ENCODE measurements at places on chromosomes 2 and 18.
A peak's percentile ranks its signal among the peaks of the same experiment; 100 is the strongest.

DNA sequence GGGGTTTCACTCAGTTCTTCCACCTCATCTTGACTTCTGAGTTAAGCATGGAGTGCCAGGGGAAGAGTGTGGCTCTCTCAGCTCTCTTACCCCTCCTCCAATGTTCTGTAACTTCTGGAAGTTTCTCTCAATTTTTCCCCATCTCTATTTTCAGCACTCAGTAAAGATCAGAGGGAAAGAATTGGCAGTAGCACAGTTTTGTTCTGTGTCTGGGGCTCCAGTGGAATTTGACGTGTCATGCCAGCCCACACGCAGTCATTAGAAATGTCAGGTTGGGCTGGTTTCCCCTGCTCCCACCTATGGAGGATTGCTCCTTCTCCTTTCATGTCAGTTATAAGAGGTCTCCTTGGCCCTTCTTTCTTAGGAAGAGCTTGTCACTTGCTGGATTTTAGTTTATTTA is 104.6 kb upstream of the COL3A1 start:
- peak; percentile 65 for DNase-seq

GRCh38 chr2:70962885-70963878 is 15.2 kb upstream of the ANKRD53 start:
- DNase-seq, result peak; percentile 17

DNA sequence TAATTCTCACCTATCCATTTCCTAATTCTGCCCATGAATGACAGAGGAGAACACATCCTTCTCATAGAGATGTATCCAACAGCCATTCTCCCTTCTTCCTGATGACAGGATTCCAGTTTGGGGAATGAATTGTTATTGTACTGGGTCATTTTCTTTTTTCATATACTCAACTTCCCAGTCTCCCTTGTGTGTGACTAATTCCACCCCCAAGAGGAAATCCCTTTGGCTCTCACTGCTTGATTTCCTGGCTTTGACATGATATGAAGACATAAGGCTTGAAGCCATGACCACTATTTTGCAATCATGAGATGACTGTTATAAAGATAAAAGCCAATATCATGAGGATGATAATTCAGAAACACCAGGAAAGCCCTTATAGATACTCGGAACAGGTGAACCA is 384.7 kb upstream of the ACVR2A start:
- peak; percentile 52 for DNase-seq

- DNase-seq, result no peak
Observed at GRCh38 chr2:21078296-21078695, 34.4 kb upstream of the APOB start.

DNA sequence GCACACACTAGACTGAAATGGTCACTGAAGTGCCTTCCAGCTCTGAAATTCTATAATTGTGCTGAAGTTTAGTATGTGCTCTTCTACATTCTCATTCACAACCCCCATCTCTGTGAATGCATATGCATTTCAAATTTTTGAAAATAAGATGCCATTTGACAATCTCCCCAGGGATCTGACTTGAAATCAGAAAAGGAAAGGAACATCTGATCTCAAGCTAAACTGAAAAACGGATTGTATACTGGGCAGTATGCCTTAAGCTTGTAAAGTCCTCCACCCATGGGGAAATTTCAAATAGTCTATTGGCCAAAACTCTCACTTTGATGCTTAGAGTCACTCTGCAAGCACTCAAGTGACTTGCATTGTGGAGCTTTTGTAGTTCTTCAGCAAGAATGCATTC is 22.9 kb downstream of the FAP start:
- DNase-seq, result no peak

- no peak for DNase-seq
Observed at GRCh38 chr2:78721355-78722033, 304.0 kb upstream of the REG3G start.

DNA sequence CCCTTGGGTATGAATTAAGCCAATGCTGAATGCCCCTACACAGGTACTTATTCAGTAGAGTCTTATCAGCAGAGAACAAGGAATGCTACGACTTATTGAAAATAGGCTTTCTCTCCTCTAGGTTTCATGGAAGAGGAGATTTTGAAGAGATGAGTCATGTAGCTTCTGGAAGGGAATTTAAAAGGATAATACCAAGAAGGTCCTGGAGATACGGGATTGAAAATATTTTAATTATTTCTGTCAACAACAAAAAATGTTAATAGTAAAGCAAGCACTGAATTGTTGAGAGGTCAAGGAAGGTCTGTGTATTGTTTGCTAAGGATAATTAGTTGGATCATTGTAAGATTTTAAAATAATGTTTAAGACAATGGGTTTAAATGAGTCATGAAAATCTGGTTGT is 293.0 kb upstream of the SPHKAP start:
- DNase-seq, result no peak

DNA sequence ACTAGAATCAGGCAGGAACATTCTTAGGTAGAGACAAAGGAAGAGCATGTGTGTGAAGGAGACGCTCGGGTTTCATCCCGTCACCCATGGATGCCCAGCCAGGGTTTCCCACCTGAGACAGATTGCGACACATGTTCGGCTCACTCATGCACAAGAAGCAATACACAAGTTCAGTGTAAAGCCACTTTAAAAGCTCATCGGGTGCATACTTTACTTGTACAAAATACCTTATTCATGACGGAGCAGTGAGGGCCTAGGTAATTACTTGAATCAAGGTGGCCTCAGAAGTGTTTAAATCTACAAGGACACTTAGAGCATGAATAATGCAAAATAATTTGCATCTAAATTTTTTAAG is 42.0 kb downstream of the ZEB2 start:
- DNase-seq, result no peak

DNA sequence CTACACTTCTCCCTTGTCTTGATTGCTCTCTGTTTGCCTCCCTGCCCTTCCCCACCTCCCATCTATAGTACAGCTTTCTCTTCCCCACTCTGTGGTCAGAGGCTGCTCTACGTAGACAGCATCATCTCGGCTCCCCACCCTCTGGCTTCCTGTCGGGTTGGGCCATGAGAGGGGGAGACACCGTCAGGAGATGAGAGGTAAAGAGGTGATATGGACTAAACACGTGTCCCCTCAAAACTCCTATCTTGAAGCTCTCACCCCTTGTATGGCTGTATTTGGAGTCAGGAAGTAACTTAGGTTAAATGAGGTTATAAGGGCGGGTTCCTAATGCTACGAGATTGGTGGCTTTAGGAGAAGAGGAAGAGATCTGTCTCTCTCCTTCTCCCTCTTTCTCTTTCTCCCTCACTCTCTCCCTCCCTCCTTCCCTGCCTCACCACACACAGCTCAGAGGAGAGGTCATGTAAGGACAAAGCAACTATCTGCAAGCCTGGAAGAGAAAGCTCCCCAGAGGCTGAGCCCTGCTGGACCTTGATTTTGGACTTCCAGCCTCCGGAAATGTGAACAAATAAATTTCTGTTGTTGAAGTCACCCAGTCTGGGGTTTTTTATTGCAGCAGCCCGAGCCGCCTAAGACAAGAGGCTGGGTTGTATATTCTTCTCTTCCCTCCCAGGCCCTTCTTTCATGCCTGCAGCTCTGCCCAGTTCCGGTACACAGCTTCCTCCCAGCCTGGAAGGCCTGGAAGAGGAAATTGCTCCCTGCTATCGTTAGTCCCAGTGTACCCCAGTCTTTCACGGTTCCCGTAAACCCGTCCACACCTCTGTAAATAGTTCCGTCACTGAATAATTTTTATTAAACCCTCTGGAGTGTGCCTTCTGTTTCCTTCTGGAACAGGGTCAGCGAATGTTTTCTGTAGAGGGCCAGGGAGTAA is 138.0 kb downstream of the AKAIN1 start:
- no peak for DNase-seq

- no peak for DNase-seq
Observed at GRCh38 chr2:202193881-202194353, 44.5 kb downstream of the SUMO1 start.

DNA sequence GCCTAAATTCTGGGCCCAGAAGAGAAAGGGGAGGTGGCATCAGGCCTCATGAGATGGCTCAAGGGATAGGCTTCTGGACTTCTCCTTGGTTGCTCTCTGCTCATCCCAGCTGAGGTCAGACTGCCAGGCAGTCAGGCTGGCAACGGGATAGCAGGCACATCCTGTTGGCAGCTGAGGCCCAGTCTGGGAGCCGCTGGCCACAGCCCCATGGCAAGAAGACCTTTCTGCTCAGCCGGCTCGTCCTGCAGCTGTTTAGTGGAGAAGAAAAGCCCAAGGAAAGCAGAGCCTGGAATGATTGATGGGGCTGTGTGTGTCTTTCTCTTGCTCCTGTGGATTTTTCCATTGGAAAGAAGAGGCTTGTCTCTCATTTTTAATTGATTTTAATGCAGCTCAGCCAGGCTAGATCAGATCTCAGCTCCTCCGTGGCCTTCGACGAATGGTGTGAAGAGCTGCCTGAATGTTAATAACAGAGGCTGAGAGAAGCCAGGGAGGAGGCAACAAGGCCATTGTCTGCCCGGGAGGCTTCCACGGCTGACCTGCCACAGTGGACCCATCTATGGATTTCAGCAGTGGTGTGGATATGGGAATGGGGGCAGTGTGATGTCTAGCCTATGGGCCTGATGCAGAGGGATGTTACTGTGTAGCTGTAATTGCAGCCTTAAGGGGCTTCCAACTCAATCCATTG is 99.5 kb downstream of the HS1BP3 start:
- DNase-seq, result no peak

DNA sequence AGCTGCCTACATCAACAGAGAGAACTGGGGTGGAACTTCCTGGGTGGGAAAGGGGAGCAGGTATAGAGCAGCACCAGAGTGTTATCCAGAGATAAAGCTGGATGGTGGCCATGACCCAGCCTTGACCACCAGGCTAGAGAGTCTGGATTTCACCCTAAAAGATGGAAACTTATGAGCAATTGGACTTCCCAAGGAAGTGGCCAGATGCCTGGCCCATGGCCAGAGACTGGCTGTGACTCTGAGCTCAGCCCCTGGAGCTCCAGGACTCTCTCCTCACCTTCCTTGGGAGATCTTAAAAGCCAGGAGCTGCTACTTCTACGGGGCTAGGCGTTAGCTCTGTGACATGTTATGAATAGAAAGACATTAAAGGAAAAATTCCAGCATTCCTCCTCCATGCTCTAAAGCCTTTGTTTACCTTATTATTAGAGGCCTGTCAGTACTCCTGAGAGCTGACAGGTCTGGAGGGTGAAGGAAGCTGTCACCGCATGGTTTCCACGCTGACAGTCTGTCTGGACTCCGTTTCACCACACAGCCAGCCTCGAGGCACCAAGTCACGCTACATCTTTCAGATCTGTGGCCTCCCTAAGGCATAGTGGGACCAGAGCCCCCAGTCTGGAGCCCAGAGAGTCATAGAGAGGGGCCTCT is 260.0 kb upstream of the SIX2 start:
- DNase-seq, result no peak

DNA sequence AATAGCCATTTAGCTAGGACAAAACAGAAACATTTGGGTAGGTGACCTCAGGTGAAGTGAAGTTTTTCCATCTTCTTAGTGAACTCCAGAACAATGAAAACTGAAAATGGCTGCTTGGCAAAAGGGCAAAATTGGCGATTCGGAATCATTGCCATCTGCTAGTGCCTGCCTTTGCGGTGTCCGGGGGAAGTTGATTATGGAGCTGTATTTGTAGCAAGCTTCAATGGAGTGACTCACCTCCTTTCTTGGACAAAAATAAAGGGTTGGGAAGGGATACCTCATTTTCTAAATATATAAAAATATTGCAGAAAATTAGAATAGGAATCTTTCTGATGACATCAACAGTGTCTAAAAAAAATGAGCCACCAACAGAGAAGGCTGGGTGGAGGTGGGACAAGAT is 460.5 kb downstream of the TGIF1 start:
- no peak for DNase-seq

GRCh38 chr2:50979495-50979894 is 52.4 kb downstream of the NRXN1 start:
- DNase-seq, result no peak

DNA sequence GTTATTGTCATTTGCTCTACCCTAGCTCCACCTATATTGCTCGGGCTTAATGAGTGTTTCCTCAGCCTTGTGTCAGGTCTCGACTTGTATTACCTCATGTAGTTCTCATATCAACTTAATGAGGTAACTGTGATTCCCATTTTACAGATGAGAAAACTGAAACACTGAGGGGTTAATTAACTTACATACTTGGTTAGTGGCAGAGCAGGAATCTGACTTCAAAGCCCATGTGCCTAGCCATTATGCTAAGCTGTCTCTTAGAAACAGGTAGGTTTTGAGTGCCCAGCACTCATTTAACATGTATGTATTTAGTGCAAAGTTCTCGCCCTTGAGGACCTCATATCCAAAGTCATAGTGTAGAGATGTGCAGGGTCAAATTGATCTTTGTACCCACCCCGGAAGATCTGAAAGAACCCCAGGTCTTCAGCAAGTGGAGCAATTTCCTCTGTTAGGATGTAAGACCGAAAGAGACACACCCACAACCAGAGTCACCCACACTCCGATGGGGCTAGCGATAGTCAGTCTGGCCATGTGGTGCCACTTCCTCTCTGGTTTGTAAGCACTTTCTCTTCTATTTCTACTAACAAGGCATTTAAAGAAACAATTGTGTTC is 121.0 kb upstream of the SLC39A10 start:
- DNase-seq, result peak; percentile 64

GRCh38 chr2:164706522-164706921 is 85.2 kb upstream of the GRB14 start:
- DNase-seq, result no peak

GRCh38 chr2:65940856-65941255 is 494.1 kb upstream of the MEIS1 start:
- DNase-seq, result no peak

DNA sequence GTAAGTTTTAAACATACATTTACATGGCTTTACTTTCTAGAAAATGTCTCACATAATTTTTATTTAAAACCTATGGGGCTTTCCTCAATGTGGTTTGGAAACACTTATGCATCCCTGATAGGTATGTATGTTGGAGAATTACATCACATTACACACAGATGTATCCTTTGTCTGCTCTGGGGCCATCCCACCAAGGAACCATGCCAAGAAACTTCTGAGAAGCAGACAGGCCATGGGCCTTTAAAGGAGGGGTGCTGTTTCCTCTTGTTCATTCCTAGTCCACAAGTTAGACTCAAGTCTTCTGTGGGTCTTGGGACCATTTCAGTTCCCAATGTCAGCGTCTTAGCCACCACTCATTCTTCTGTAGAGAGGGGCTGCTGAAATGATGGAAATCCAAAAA is 162.0 kb upstream of the SETBP1 start:
- no peak for DNase-seq

DNA sequence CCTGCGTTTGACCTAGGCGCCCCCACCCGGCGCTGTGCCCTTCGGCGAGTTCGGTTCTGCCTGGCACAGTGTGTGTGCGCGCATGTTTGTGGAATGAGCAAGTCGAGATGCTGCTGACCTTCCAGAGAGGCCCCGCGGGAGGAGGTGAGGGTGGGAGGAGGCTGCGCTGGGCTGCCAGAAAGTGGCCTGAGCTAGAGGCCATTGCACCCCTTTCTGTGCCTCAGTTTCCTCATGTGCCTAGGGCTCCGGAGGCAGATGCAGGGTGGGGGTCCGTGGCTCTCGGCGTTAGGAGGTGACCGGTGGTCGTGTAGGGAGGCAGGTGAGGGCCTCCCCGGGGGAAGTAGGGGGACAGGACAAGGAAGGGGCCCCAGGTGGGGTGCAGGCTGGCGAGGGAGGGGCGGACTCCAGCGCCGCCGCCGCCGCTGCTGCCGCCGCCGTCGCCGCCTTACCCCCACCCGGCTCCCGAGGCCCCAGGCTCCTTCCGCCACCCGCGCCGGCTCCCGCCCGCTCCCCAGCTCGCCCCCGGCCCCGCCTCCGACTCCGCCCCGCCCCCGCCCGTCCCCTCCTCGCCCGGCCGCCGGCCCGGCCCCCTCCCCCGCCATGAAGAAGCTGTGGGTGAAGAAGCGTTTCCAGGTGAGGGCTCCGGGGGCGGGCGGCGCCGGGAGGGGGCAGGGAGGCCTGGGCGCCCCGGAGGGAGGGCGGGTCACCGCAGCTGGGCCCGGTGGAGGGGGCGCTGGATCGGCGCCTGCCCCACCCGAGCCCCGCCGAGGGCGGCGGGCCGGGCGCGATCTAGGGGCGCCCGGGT is 7.0 kb downstream of the SPEG start:
- peak; percentile 88 for DNase-seq

All from tibial artery (tissue), 4 donors.